ENCODE measurements at places on chromosomes 16 and 17.

GRCh38 chr16:51919736-51920135 lies 627.2 kb downstream of the TOX3 start:
- DNase-seq: no peak

- peak; percentile 45 for DNase-seq
Observed at GRCh38 chr17:80151333-80151732, 4.4 kb upstream of the EIF4A3 start.

DNA sequence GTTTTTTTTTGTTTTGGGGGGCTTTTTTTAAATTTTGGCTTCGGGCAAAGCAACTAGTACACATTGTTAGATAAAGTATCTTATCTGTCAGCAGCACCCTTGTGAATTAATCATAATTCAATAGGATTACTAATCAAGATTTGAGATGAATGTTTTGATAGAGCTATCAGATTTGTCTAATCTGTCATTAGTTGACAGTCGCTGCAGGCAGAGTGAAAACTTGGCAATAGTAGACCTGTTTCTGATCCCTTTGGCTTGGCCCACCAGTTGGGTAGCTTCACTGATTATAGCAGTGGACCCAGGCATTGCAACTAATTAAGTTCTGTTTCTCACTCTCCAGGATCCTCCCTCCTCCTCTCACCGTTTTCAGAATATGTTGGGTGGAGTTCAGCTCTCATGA lies 258.6 kb downstream of the IRX3 start:
- no peak for DNase-seq

DNA sequence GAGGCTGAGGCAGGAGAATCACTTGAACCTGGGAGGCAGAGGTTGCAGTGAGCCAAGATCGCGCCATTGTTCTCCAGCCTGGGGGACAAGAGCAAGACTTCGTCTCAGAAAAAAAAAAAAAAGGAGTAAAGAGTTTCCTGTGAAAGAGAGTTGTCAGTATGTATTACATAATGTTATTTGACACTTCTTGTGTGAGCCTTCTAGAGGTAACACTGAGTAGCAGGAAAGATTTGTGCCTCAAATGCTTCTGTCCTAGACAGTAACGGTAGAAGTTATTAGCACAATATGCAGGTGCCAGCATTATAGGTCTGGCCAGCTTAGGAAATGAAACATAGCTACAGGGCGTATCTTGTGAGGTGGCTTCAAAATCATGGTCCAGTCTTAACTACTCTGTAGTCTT lies 6.2 kb downstream of the RPS6KB1 start:
- DNase-seq: no peak

DNA sequence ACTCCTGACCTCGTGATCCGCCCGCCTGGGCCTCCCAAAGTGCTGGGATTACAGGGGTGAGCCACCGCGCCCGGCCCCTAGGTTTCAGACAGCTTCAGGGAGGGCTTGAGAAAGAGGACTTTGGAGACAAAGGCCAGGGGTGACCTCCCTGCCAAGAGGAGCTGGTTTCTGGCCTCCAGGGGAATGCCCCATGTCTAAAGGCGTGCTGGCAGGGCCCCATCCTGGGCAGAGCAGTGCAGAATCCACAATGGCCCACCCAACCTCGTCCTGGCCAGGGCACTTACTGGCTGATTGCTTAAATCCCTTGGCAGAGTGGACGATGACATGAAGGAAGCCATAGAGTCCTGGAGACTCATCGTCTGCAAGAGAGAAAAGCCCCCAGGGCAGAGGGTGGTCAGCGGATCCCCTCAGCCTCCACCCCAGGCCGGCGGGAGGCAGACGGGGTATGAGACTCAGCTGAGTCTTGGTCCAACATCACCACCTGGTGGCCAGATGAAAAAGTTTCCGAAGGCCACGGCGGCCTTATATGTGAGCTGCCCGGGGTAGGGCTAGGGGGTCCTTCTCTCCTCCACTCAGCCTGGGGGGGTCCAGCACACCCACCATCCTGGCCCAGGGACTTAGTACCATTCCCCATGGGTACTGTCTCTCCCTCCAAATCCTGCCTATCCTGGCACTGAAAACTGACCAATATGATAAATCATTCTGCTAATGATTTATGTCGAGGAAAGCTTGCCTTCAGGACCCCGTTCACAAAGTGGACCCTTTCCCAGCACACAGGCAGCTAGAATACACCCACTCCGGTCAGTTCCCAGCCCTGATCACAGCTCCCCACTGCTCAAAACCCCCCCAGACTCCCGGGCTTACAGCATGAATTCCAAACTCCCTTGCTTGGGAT lies 59.1 kb downstream of the TIMM22 start:
- DNase-seq: peak; percentile 88

- DNase-seq: no peak
Observed at GRCh38 chr16:55496509-55497145, 12.2 kb upstream of the LPCAT2 start.

GRCh38 chr17:57788725-57789124 lies 43.6 kb upstream of the CCDC182 start:
- no peak for DNase-seq

DNA sequence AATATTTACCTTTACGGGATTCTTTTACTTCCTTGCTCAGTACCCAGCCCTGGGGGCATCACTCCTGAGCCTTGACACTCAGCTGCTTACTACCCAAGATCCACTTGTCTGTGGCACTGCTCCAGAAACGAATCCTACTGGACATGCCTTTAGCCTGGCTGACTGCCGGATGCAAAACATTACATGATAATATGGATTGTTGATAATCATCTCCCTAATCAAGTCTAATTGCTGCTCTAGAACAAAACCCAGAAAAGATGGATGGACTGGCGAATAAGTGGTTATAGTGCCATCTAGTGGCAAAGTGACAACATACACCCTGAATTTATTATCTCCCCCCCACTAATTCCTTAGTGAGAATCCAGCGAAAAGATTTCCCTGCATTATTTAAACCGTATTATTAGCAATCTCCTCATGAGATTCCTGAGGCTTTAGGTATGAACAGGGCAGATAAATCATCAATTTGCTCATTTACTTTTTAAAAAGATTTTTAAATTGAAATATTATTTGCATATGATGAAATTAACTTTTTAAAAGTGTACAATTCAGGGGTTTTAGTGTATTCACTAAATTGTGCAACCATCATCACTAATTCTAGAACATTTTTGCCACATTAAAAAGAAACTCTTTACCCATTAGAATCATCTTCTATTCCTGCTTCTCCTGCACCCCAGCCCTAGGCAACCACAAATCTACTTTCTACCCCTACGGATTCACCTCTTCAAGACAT lies 61.6 kb downstream of the RGS9 start:
- peak; percentile 80 for DNase-seq

DNA sequence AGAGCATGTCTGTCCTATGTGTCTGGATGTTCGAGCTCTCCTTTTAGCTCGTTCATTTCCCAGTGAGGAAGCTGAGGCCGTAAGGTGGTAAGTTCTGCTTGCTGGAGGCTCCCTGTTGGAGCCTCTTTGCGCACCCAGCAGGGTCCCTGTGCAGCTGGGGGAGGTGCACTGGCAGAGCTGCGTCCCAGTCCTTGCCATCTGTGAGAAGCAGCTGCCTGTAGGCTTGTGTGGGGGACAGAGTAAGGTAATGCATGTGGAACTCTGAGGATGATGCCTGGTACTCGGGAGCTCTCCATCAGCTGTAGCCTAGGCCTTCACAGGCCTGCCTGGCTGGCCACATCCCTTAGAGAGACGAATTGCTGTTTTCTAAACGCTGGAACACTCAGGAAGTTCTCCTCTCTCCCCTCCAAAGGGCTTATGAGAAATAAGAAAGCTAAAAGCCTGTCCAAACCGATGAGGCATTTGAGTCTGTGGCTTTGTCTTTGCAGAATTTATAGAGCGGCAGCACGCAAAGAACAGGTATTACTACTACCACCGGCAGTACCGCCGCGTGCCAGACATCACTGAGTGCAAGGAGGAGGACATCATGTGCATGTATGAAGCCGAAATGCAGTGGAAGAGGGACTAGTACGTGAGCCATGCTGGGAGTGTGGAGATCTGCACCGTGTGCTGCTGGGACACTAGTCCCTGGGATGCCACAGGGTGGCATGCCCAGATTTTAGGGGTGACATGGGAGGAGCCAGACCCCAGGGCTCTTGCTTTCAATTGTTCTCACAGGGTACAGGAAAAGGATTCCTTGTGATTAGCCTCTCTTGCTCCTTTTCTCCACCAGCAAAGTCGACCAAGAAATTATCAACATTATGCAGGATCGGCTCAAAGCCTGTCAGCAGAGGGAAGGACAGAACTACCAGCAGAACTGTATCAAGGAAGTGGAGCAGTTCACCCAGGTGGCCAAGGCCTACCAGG lies 1.6 kb downstream of the NDUFB10 start:
- no peak for DNase-seq

DNA sequence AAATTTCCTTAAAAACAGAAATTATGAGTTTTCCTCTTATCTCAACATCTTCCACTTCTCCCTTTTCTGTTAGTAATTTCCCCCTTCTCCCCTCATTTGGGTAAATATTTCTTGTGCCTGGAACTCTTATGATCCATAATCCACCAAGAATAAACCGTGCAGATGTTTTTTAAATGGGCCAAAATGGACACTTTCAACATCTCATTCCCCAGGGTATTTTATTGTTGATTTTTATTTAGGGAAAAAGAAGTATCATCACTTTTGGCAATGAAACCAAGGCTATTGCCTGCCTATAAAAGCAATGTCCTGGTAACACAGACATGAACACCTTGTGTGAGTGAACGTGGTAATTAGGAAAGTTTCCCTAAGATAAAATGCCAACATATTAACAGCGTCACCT lies 54.6 kb downstream of the IRX6 start:
- DNase-seq: no peak

DNA sequence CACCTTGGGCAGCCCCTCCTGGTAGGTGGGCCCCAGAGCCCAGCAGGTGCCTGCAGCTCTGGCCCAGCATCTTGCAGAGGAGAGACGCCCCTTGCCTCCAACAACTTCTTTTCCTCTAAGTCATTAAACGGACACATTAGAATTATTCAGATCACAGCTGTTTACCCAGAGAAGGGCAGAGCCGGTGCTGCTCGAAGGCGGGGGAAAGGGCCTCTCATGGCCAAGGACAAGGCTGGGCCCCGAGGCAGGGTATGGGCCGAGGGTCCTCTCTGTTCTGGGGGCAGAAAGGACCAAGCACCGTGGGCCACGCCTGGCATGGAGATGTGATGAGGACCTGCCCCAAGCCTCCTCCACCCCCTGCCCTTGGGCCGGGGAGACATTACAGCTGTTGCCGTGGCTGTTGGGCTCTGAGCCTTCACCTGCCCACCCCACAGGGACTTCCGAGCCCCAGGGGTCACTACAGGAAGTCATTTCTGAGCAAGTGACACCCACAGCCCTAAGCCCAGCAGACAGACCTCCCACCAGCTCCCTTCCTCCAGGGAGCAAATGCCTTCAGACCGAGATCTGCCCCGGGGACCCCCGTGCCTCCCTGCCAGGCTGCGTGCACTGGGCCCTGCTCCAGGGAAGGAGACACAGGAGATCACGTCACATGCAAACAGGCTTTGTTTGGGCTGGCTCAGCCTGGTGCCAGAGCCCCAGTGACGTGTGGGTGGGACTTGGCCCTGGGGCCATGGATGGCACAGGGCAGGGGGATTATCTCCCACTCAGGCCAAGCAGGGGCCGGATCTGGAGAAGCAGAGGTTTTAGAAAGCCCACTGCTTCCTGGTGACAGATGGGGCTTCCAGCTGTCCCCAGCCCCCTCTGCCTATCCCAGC lies 699 bp upstream of the PVALEF start:
- DNase-seq: no peak

DNA sequence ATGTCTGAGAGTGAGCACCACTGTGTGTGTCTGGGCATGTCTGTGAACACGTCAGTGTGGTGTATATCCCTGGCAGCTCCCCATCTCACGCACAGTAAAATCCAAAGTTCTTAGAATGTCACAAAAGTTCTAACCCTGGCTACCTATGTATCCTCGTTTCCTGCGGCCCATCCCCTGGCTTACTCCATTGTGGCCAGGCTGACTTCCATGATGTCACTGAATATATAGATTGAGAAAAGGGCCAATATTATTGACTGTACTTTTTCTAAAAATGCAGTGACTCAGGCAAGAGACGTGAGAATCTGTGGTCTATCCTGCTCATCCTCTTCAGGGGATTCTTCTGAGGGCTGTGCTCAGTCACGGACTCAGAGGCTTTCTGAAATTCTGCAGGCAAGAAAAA lies 963 bp upstream of the METTL22 start:
- DNase-seq: no peak

DNA sequence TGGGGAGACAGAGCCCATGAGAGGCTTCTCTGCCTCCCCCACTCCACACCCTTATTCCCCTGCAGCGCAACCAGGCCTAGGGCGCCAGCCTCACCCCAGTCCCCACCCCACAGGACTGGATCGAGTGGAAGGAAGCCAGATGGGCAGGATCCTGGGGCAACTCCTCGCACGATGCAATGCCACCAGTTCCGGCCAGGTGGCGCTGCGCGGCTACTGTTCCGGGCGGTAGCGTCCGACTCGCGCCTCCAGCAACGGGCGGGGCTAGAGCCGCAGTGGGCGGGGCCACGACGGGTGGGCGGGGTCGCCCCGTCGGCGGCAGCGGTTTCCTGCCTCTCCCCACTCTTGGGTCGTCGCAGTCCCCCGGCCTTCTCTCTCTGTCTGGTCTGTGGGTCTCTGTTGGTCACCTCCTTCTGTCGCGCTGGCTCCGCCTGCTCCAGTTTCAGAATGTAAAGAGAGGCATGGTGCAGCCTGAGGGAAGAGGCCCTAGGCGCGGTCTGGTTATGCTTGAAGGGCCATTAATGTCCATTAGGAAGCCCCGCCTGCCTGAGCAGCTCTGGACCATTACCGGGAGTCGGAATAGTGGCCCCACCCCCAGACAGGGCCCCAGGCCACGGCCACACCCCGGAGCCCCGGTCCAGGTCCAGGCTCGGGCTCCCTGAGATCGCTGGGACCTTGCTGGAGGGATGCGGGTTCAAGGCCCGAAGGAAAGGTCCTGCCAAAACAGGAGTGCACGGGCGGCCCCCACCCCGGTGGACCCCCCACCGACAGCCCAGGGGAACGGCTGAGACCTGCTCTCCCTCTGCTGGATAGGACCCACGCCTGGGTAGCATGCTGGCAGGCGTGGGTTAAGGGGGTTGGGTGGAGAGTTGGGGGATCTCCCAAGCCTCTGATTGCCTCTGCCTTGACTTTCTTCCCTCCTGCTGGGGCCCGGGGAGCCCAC lies 3.3 kb upstream of the NHERF2 start:
- peak; percentile 95 for DNase-seq

DNA sequence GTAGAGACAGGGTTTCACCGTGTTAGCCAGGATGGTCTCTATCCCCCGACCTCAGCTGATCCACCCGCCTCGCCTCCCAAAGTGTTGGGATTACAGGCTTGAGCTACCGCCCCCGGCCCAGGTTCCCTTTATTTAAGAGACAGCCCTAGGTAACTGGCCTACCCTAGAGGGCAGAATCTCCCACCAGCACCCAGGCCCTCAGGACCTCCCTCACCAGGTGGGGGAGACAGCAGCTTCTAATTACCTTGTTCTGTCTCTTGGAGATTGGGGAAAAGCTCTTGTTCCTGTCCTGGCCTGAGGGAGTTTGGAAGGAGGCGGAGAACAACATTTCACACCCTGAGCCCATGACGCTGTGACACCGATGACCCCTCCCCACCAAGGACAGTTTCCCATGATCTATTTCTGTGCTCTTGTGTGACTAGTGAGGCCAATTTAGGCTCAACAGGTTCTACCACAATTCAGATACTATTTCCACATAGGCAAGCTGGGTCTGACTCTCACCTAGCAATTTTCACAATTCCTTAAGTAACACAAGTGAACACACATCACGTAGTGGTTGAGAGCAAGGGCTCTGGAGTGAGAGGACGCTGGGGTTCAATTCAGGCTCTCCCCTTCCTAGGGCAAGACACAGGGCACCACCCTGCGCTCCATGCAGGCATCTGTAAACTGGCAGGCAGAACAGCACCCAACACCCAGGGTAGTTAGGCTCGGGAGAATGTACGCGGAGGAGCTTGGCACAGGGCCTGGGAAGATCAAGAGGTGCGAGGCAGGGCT lies 20.4 kb downstream of the HDAC5 start:
- no peak for DNase-seq
